ENCODE measurements at places on chromosomes 7 and 10. TPM values are rescaled to one million over a fixed set of nuclear protein-coding genes. Genes with fewer than 3 reads are reported as not detected.

The SKIDA1 gene
- total RNA-seq, result 0.40 TPM

The TFEC gene
- total RNA-seq, result not detected

The KNDC1 gene
- 1.2 TPM for total RNA-seq

The SH2D4B gene
- 0.24 TPM for total RNA-seq

The GHRHR gene
- not detected for total RNA-seq

The UCN3 gene
- total RNA-seq, result not detected

The MAPK8 gene
- 55.7 TPM for total RNA-seq

The ADAM22 gene
- 3.2 TPM for total RNA-seq

Data from Calu3 (cell line).